ENCODE measurements at places on chromosomes 12 and 14. TPM values are rescaled to one million over a fixed set of nuclear protein-coding genes. Genes with fewer than 3 reads are reported as not detected.

- DNase-seq = peak; percentile 74
- peaks cover 58% of the 10 kb centered on the region for H3K4me1 ChIP-seq
- no peaks in the 10 kb centered on the region for H3K27me3 ChIP-seq
- H3K36me3 ChIP-seq = peaks cover 53% of the 10 kb centered on the region
- peak overlapping the region; percentile 54 for H3K4me3 ChIP-seq
- H3K27ac ChIP-seq = peak overlapping the region; percentile 93
These were observed 71.2 kb downstream of the VCPKMT start for GRCh38 chr14:50045039-50045711.

DNA sequence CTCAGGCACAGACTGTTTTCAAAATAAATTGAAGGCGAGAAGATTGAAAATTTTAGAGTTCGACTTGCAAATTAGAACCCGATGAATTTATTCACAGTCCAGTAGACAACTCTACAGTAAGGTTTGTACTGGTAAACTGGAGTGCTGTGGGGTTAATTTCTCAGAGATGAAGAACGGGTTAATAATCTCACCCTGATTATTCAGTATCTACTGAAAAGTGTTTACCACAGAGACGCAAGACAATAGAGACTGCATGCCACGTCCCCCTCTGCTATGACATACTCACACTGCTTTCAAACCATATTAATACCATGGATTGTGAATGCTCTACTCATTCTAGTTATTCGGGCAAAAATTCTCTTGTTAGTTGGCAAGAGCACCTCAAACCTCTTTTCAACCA, 36.1 kb downstream of the CFL2 start:
- no peak overlapping the region for H3K27ac ChIP-seq
- H3K36me3 ChIP-seq = no peaks in the 10 kb centered on the region
- H3K4me3 ChIP-seq = no peak overlapping the region
- peaks cover 6% of the 10 kb centered on the region for H3K4me1 ChIP-seq
- DNase-seq = no peak

RIMBP2 gene
- total RNA-seq = not detected

DNA sequence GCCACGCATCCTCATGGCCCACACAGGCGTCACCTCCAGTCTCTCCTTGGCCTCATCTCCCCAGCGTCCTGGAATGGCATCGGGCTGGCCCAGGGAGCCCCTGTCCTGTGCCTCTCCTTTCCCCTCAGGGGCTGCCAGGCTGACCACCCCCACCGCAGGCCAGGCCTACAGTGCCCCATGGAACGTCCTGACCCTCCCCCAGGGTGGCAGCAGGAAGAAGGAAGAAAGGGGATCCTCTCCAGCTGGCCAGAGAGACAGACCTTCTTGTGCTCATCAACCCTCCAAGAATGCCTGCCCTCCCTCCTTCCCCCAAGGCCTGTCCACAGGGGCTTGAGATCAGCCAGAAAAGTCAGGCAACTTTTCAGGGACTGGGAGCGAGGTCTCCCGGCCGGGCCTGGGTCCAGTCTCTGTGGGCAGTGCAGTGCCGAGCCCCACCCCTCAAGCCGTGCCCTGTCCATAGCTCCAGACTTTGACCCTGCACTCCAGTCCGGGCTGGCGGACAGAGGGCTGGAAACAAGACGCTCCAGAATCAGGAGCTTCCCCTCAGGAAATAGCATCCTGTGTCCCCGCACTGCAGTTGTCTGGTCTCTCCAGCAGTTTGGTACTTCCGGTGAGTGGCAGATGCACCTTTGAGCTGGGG, at the start of gene DAO:
Gene DAO, plus strand, starts transcription at position 478 of the 640 bp plus-strand sequence. CDS start 4,915 bp downstream, outside the sequence.
- H3K4me3 ChIP-seq = no peak within 1 kb of the TSS
- H3K4me1 ChIP-seq = peaks cover 5% of the 10 kb centered on the region
- no peak within 1 kb of the TSS for H3K27ac ChIP-seq
- no peaks in the 10 kb centered on the region for H3K36me3 ChIP-seq
- peaks cover 7% of the 10 kb centered on the region for H3K27me3 ChIP-seq

PLXNC1 gene
- total RNA-seq = 44.3 TPM

TMEM179 gene
- total RNA-seq = not detected

DNA sequence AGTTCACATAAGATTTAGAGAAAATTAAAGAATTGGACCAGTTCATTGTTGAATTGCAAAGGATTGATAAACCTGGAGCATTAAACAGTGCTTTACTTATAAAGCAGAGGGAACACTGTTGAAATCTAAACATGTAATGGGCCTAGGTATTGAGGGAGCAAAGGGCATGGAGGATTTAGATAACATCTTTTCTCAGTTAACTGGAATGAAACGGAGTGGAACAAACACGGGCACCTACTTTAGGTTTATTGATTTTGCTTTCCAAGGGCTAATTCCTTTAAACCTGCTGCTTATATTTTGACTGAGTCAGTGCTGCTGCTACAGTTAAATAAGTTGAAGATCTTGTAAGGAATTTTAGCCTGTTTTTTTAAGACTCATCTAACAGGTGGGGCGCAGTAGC, 5.6 kb downstream of the EIF4B start:
- DNase-seq = no peak
- H3K4me3 ChIP-seq = no peak overlapping the region
- H3K27ac ChIP-seq = peak overlapping the region; percentile 5
- peaks cover 47% of the 10 kb centered on the region for H3K4me1 ChIP-seq

C1QL4 gene
- not detected for total RNA-seq

DNA sequence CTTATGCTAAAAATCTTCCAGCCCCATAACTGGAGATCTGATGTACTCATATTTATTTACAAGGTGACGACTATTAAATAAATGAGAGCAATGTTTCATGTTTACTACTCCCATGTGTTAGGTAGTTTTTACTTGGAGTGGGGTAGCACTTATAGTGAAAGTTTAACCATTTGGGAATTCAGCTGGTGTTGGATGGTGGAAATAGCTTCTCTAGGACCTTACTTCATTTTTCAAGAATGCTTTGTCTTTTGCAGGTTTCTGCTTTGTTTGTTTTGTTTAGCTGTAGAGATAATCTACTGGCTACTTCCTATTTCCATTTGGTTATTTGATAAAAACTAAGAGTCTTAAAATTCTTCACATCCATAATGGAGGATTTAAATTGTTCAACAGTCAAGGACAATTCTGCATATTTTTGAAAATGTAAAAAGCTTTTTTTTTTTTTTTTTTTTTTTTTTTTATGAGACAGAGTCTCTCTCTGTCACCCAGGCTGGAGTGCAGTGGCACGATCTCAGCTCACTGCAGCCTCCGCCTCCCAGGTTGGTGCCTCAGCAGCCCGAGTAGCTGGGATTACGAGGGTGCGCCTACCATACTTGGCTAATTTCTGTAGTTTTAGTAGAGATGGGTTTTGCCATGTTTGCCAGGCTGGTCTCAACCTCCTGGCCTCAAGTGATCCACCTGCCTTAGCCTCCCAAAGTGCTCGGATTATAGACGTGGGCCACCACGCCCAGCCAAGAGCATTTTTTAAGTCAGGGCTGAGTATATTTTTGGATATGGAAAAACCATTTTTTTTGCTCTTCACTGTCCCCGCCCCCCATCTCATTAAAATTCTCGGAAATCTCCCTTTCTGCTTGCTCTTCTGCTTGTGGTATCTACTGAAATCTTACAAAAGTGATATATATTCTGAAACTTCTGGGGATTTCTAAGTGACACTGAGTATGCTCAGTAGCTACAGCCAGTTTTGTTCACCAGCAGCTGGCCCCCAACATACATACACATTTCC, 1.4 kb upstream of the ABCD2 start:
- H3K4me3 ChIP-seq = no peak overlapping the region
- H3K36me3 ChIP-seq = peaks cover 9% of the 10 kb centered on the region
- peaks cover 30% of the 10 kb centered on the region for H3K4me1 ChIP-seq
- H3K27ac ChIP-seq = no peak overlapping the region
- DNase-seq = peak; percentile 62
- H3K27me3 ChIP-seq = no peaks in the 10 kb centered on the region

GRCh38 chr14:89110110-89110509, 285.7 kb downstream of the TTC8 start:
- H3K27me3 ChIP-seq = no peaks in the 10 kb centered on the region
- H3K4me1 ChIP-seq = no peaks in the 10 kb centered on the region
- no peak overlapping the region for H3K27ac ChIP-seq
- no peak for DNase-seq
- peaks cover 1% of the 10 kb centered on the region for H3K36me3 ChIP-seq

DNA sequence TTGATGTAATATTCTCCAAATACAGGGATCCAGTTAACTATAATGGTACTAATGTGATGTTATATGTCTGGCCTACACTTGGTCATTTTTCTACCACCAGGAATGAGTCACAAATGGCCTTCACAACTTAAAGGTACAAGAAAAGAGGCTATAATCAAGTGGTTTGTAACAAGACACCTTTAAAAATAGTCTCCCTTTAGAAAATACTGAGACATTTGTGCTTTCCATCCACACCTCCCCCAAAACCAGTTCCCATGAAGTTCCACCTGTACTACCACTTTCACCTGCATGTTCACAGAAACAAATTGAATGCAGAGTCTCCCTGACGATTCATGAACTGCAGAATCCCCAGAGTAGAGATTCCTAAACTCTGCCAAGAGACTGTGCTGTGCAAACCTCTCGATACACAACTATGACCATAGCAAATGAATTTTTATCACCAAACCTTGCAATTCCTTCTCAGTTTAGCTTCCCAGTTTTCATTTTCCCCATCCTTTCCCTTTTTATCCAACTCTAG, 6.0 kb downstream of the BTG1 start:
- H3K4me3 ChIP-seq = peak overlapping the region; percentile 88
- H3K4me1 ChIP-seq = peaks cover 53% of the 10 kb centered on the region
- H3K27me3 ChIP-seq = no peaks in the 10 kb centered on the region
- peak overlapping the region; percentile 99 for H3K27ac ChIP-seq

DNA sequence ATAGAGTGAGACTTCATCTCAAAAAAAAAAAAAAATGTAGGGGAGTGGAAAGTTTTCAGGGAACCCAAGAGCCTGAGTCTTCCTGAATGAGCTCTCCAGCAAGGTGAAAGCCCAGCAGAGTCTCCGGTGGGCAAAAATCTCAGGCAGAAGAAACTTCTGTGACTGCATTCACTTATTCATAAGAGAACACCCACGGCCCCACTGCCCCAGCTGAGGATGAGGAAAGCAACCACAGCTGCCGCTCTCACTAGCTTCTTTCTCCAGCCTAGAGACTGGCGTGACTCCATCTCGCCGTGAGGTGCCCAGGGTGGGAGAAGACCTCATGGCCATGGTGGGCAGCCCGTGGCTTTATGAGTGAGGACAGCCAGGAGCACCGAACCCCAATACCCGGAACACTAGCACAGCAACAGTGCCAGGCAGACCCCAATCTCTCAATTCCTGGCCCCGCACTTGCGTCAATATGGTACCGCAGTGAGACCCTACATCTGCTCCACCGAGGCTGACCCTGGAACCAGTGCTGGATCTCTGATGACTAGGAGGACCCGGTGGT, 29.7 kb upstream of the DYNC1H1 start:
- H3K36me3 ChIP-seq = no peaks in the 10 kb centered on the region
- no peak for DNase-seq
- H3K4me3 ChIP-seq = no peak overlapping the region
- peaks cover 10% of the 10 kb centered on the region for H3K27me3 ChIP-seq

AKAP5 gene
- 1.7 TPM for total RNA-seq

- no peak for DNase-seq
- no peaks in the 10 kb centered on the region for H3K27me3 ChIP-seq
- H3K36me3 ChIP-seq = no peaks in the 10 kb centered on the region
- H3K4me1 ChIP-seq = no peaks in the 10 kb centered on the region
These were observed 55.8 kb downstream of the RAD51B start for GRCh38 chr14:67875175-67876006.

BATF gene
- 31.3 TPM for total RNA-seq

KRT72 gene
- total RNA-seq = 0.65 TPM

ITGB7 gene
- 415 TPM for total RNA-seq

RAPGEF3 gene
- 0.94 TPM for total RNA-seq

RNASE3 gene
- total RNA-seq = not detected

DDX55 gene
- 34.5 TPM for total RNA-seq

DNA sequence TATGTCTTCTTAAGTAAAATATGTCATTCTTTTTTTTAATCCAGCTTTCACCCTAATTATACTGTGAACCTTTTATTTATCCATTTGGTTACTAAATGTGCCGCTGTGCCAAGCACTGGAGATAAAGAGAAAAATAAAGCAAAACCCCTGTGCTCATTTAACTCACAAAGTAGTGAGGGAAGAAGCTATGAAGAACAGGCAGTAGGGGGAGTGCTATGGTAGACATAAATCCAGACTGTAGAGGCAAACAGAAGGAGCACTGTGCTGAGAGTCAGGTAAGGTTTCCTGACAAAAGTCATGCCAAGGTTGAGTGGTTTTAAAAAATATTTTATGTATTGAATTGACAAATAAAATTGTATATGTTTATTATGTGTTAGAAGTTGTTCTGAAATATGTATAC, 188.5 kb upstream of the SYT10 start:
- no peaks in the 10 kb centered on the region for H3K4me1 ChIP-seq
- H3K36me3 ChIP-seq = no peaks in the 10 kb centered on the region
- no peak overlapping the region for H3K27ac ChIP-seq
- no peak overlapping the region for H3K4me3 ChIP-seq

- H3K4me3 ChIP-seq = no peak overlapping the region
- H3K27ac ChIP-seq = no peak overlapping the region
- no peak for DNase-seq
- peaks cover 11% of the 10 kb centered on the region for H3K27me3 ChIP-seq
These were observed 115.4 kb downstream of the GLT1D1 start for GRCh38 chr12:128968668-128969067.

GRCh38 chr12:121072147-121072546, 33.1 kb upstream of the OASL start:
- H3K36me3 ChIP-seq = no peaks in the 10 kb centered on the region
- H3K4me1 ChIP-seq = no peaks in the 10 kb centered on the region
- peaks cover 6% of the 10 kb centered on the region for H3K27me3 ChIP-seq
- DNase-seq = no peak
- H3K27ac ChIP-seq = no peak overlapping the region
- no peak overlapping the region for H3K4me3 ChIP-seq

SCNN1A gene
- 1.1 TPM for total RNA-seq

CEBPE gene
- total RNA-seq = 1.8 TPM

- H3K27ac ChIP-seq = no peak overlapping the region
- H3K36me3 ChIP-seq = no peaks in the 10 kb centered on the region
- no peak for DNase-seq
- H3K4me1 ChIP-seq = no peaks in the 10 kb centered on the region
- no peak overlapping the region for H3K4me3 ChIP-seq
These were observed 96.2 kb downstream of the KICS2 start for GRCh38 chr12:64125913-64126312.

- no peak overlapping the region for H3K27ac ChIP-seq
- H3K27me3 ChIP-seq = peaks cover 18% of the 10 kb centered on the region
- no peak overlapping the region for H3K4me3 ChIP-seq
- H3K36me3 ChIP-seq = no peaks in the 10 kb centered on the region
These were observed 219.9 kb downstream of the AACS start for GRCh38 chr12:125284945-125285685.

DNA sequence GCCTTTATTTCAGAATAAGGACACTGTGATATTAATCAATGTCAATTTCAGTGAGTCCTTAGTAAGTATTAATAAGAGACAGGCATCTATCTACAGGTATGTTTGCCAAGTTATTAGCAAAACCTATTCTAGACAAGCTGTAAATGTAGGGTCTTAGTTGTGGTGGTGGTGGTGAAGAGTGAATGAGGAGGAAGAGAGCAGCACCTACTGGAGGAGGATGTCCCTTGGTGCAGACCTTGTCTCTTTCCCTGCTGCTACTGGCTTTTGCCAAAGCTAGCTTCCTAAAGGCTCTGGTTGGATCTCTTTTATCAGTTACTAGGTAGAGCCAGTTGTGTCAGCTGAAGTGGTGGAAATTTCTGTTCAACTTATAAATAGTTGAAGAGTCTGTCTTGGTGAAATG, 304.8 kb upstream of the ATP2B1 start:
- no peaks in the 10 kb centered on the region for H3K4me1 ChIP-seq
- H3K27ac ChIP-seq = no peak overlapping the region
- no peaks in the 10 kb centered on the region for H3K36me3 ChIP-seq
- peaks cover 2% of the 10 kb centered on the region for H3K27me3 ChIP-seq
- no peak overlapping the region for H3K4me3 ChIP-seq
- no peak for DNase-seq

Measured in activated naive CD8-positive, alpha-beta T cell treated with anti-CD3 and anti-CD28 coated beads, Interleukin-2, amount 10 ng/mL, durations not matched to agents 7 days and 5 days (primary cell).